ENCODE measurements at places on chromosomes 3 and 15. TPM values are rescaled to one million over a fixed set of nuclear protein-coding genes. Genes with fewer than 3 reads are reported as not detected.

GRCh38 chr15:52124270-52124880, 11.8 kb upstream of the BCL2L10 start:
- no peak for DNase-seq

DNA sequence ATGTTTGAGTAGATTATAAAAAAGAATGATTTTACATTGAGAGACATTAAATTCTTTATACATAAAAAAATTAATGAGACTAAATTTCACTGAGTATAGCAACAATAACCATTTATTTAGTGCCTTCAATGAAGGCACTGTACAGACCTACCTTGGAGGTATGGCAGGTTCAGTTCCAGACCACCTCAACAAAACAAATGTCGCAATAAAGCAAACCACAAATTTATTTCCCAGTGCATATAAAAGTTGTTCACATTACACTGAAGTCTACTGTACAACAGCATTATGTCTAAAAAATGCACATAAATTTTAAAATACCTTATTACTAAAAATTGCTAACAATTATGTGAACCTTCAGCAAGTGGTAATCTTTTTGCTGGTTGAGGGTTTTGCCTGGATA, 58.8 kb downstream of the SLC24A1 start:
- no peak for DNase-seq

DNA sequence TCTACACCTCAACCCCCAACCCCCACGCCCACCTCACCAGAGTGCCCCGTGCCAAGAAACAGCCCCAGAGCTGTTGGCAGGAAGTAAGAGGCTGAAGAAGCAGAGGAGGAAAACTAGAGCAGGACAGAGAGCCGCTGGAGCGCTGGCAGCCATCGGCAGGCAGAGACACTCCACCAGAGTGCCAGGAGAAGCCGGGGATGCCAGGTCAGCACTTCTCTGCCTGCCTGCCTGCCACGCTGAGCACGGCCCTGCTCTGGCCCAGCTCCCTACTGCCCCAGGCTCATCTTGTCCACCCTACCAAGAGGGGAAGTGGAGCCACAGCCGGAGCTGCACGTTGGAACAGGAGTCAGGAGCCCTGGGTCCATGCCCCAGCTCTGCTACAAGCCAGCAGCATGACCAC, 29.7 kb downstream of the CACNA2D2 start:
- DNase-seq, result no peak

GRCh38 chr3:172524611-172525010, 1.4 kb upstream of the TNFSF10 start:
- DNase-seq, result no peak

GRCh38 chr15:38225381-38225780, 27.3 kb upstream of the SPRED1 start:
- no peak for DNase-seq

DNA sequence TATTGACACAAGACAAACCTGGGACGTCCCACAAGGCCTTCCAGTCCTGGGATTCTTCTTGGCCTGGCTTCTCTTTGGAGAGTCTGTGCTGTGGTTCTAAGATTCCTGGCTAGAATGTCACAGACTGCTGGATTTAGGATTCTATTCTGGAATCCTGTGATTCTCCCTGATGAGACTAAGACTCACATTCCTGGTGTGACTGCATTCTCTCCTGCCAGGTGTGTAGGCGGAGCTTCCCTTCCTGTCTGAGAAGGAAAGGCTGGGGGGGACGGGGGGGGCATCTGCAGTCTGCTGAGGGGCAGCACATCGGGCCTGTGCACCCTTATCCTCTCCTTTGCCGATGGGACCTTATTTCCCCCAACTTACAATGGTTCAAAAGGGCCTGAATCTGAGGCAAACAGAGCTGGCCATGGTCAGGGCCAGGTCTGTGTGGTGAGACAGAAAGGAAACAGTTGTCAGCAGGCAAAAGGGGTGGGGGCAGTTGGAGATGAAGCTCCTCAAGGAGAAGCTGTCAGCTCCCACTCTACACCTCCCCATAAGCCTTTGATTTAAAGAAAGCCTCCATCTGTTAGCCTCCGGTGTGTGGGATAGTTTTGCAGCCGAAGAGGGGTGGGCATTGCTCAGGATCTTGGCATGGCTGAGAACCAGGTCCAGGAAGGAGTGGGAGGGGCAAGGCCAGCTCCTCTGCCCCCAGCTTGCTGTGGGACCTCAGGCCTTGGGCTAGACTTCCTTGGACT, 30.9 kb downstream of the VIPR1 start:
- DNase-seq, result no peak

- no peak for DNase-seq
Measured at GRCh38 chr3:43676441-43676840, 14.3 kb upstream of the ABHD5 start.

TRIM42 gene
- not detected for total RNA-seq

GOLGA6B gene
- not detected for total RNA-seq

All from mesenteric fat pad (tissue), 1 donor.